ENCODE measurements at places on chromosomes 7 and 10. TPM values are rescaled to one million over a fixed set of nuclear protein-coding genes. Genes with fewer than 3 reads are reported as not detected.

The CPA1 gene
- total RNA-seq, result not detected

The NCAPG2 gene
- total RNA-seq, result 31.7 TPM

The RBP3 gene
- not detected for total RNA-seq

The MOGAT3 gene
- total RNA-seq, result not detected

The NDUFB8 gene
- 122 TPM for total RNA-seq

The INA gene
- 1.2 TPM for total RNA-seq

The MYL7 gene
- total RNA-seq, result 0.73 TPM

The MORN4 gene
- 3.7 TPM for total RNA-seq

The PFKFB3 gene
- total RNA-seq, result 6.2 TPM

All from subcutaneous preadipocyte (primary cell).